ENCODE measurements at places on chromosomes 12 and 14.
A peak's percentile ranks its signal among the peaks of the same experiment; 100 is the strongest.

DNA sequence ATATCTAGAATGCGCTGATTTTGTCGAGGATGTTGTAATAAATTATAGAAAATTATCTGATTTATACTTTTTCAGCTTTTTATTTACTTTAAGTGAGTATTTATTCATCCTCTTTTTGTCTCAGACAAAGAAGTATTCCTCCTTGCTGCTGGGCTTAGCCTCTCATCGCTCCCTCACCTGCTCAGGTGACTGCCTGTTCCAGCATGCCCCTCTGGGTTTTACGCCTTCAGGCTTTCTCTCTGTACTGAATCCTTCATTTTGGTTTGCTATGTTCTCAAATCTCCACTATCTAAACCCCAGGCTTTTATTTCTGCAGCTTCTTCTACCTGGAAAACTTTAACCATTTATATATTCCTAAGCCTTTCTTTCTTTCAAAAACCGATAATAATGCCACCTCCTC, 1650.9 kb upstream of the SEL1L start:
- DNase-seq, result peak; percentile 72

DNA sequence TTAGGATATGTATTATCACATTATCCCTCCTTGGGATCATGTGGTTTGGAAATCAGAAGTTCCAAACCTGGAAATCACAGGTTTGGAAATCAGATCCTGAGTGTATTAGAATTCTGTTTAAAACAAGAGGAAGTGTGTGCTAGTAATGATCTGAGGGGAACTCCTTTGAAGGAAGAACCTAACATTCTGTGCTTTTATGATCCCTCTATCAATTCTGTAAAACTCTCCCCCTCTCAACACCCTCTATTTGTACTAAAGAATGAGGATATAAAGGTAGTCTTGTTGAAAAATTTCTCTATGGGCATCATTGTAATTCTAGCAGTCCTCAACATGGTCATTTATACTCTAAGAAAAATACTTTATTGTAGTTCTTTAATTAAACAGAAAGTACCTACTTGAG, 97.4 kb downstream of the SRGAP1 start:
- no peak for DNase-seq

DNA sequence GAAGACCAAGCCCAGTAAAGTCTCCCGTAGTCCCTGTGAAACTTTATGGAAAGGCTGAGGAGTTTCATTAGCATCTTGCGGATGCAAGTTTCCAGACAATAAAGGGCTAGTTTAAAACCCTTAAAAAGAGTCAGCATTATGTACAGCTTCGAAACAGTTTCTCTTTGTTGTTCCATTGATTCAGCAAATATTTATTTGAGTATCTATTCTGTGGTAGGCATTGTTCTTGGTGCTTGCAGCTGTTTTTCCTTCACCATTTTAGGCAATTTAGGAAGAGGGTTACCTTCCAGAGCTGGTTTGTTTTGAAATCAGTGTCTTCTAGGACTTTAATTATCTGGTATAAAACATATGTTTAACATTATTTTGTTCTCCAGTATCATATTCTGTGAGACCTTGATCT, 1.5 kb downstream of the SLIRP start:
- no peak for DNase-seq

GRCh38 chr14:30874120-30874998, at the start of gene COCH:
TSS of gene COCH (plus strand) at chr14:30874559. CDS start at chr14:30874939, 380 bp downstream.
- peak; percentile 67 for DNase-seq

GRCh38 chr12:46490635-46491034, 118.1 kb upstream of the SLC38A2 start:
- no peak for DNase-seq

DNA sequence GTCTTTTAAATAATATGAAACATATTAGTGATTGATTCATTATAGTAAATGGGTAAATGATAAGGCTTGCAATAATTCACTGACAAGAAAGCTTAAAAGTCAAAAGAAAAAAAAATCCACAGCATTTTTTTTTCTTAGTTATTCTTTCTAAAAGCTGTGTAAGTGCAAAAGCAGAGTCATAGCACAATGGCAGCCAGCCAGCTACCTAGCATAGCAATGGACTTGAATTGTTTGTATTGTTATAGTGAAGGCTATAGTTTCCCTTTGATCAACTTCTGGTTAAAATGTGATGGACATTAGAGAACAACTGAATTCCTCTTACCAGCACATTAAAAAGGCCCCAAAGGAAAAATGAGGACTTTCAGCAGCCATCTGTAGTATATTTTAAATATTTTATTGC, 232.1 kb downstream of the NAV3 start:
- no peak for DNase-seq

- DNase-seq, result peak; percentile 77
Observed at GRCh38 chr12:8687846-8688601, 9.8 kb upstream of the RIMKLB start.

GRCh38 chr12:7747246-7747645, at the start of gene CLEC4C:
TSS of gene CLEC4C (minus strand) at chr12:7747375. CDS start at chr12:7747348, 27 bp downstream.
- DNase-seq, result no peak

- peak; percentile 72 for DNase-seq
Observed at GRCh38 chr12:76037130-76038103, 5.8 kb upstream of the PHLDA1 start.

DNA sequence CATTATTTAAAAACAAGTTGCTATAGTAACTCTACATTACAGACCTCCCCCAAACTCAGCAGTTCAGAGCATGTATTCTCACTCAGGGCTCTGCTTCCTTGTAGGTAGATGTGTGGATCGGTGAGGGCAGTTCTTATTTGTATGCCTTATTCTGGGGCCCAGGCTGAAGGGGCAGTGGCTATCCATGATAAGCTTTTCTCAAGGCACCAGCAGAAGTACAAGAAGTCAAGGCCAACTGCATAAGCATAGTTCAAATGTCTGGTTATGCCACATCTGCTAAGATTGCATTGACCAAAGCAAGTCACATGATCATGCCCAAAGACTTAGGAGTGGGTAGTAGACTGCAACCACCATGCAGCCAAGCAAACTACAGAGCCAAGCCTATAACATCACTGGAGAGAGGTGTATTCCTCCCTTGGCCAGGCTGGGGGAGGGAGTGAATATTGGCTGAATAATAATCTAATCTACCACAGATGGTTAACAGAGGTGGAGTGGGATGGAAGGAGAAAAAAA, 4.6 kb downstream of the PSEN1 start:
- no peak for DNase-seq

- no peak for DNase-seq
Observed at GRCh38 chr14:99512571-99513182, 31.5 kb downstream of the CCNK start.

DNA sequence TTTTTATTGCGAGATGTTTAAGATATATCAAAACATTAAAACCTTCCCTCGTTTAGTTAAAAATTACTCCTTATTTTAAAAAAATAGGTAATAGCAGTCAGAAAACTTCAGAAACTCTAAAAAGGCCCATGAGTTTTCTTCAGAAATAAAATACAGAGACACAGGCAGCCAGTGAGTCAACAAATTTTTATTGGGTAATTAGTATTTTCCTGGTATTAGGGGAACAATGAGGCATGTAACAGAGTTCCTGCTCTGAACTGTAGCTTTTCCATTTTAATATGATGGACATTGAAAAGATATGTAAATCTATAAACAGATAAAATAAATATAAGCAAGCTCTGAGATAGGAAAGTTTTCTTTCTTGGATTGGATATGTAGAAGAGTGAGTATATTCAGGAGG, 399 bp upstream of the ZNF705A start:
- no peak for DNase-seq

- DNase-seq, result no peak
Observed at GRCh38 chr14:96634896-96635295, 132.7 kb downstream of the PAPOLA start.

GRCh38 chr12:2443776-2444175, 351.0 kb upstream of the FKBP4 start:
- DNase-seq, result no peak

Measured in NCI-H1105 (cell line).